ENCODE measurements at places on chromosomes 3 and 15.
A peak's percentile ranks its signal among the peaks of the same experiment; 100 is the strongest.

GRCh38 chr3:138479438-138479863 is 45.0 kb downstream of the ESYT3 start:
- no peak overlapping the region for H3K27ac ChIP-seq
- H3K27me3 ChIP-seq: no peaks in the 10 kb centered on the region

- no peaks in the 10 kb centered on the region for H3K27me3 ChIP-seq
- H3K4me3 ChIP-seq: peak overlapping the region; percentile 10
- peaks cover 2% of the 10 kb centered on the region for H3K4me1 ChIP-seq
- H3K27ac ChIP-seq: no peak overlapping the region
- no peaks in the 10 kb centered on the region for H3K36me3 ChIP-seq
- no peak for DNase-seq
These were observed 11.4 kb upstream of the RAB11A start for GRCh38 chr15:65857718-65858402.

GRCh38 chr3:151076626-151077025 is 8.8 kb upstream of the MED12L start:
- no peak for DNase-seq
- H3K36me3 ChIP-seq: no peaks in the 10 kb centered on the region
- H3K27me3 ChIP-seq: no peaks in the 10 kb centered on the region
- H3K4me1 ChIP-seq: no peaks in the 10 kb centered on the region
- H3K4me3 ChIP-seq: no peak overlapping the region

DNA sequence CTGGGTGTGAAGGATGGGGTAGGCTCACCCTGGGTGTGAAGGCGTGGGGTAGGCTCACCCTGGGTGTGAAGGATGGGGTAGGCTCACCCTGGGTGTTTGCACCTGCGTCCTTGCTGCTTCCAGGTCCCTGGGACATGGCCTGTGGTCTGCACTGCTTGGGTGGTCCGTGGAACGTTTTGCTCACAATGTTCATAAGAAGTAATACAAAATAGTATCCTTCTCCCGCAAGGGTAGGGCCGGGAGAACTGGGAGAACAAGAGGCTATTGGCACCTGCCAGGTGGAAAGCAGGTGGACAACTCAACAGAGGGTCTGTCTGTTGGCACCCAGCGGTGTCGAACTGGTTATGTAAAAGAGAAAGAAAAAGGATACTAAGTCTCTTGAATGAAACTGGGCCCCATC is 17.0 kb upstream of the PCSK6 start:
- no peak overlapping the region for H3K27ac ChIP-seq
- no peaks in the 10 kb centered on the region for H3K36me3 ChIP-seq
- H3K27me3 ChIP-seq: peaks cover 2% of the 10 kb centered on the region
- no peak overlapping the region for H3K4me3 ChIP-seq
- H3K4me1 ChIP-seq: peaks cover 2% of the 10 kb centered on the region

DNA sequence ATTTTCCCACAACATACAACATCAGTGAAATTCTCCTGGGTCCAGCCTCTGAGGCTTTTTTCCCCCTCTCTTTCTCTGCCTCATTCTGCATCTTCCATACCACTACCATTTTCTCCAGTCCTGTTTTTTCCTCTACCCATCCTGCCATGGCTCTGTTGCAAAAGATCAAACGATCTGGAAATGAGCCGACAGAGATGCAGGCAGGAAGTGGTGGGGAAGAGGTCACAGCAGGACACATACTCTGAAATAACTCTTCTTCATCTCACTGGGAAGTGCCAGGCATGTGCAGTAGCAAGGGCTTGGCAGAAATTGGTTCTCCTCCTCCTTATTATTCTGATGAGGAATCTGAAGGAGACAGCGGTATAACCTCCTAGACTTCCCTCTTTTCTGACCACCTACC is 114.3 kb downstream of the CORO2B start:
- DNase-seq: no peak
- H3K4me1 ChIP-seq: peaks cover 11% of the 10 kb centered on the region
- peaks cover 6% of the 10 kb centered on the region for H3K36me3 ChIP-seq
- no peaks in the 10 kb centered on the region for H3K27me3 ChIP-seq
- no peak overlapping the region for H3K27ac ChIP-seq
- H3K4me3 ChIP-seq: no peak overlapping the region

DNA sequence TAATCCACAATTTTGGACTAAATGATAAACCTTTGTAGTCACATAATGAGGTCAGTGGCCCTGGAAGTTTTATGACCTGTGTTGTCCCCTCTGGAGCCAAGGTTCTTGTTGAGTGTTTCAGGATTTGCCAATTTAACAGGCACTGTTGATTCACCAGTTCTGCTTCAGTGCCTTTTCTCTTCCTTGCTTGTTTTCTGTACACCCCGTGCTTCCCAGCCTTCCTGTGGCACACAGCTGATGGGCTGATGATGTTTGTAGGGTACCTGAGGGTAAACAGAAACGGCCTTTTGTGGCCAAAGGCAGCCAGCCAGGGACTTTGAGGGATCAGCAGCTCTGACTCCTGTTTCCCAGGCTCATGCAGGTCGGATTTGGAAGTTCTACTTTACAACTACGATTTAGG is 13.3 kb downstream of the GYG1 start:
- no peaks in the 10 kb centered on the region for H3K36me3 ChIP-seq
- no peaks in the 10 kb centered on the region for H3K4me1 ChIP-seq
- H3K4me3 ChIP-seq: no peak overlapping the region
- H3K27me3 ChIP-seq: no peaks in the 10 kb centered on the region
- DNase-seq: no peak
- no peak overlapping the region for H3K27ac ChIP-seq

GRCh38 chr15:28185148-28185895 is 86.2 kb upstream of the OCA2 start:
- no peaks in the 10 kb centered on the region for H3K36me3 ChIP-seq
- no peak overlapping the region for H3K27ac ChIP-seq
- DNase-seq: no peak
- no peak overlapping the region for H3K4me3 ChIP-seq
- H3K27me3 ChIP-seq: peaks cover 2% of the 10 kb centered on the region
- no peaks in the 10 kb centered on the region for H3K4me1 ChIP-seq

- H3K27ac ChIP-seq: peak overlapping the region; percentile 64
- peaks cover 3% of the 10 kb centered on the region for H3K27me3 ChIP-seq
These were observed 665 bp downstream of the GLB1 start for GRCh38 chr3:33096093-33096868.

- DNase-seq: no peak
- no peak overlapping the region for H3K4me3 ChIP-seq
- H3K36me3 ChIP-seq: no peaks in the 10 kb centered on the region
- H3K4me1 ChIP-seq: no peaks in the 10 kb centered on the region
- H3K27me3 ChIP-seq: peaks cover under 1% of the 10 kb centered on the region
- H3K27ac ChIP-seq: no peak overlapping the region
These were observed 28.5 kb downstream of the ST3GAL6 start for GRCh38 chr3:98791341-98792325.

- H3K36me3 ChIP-seq: peaks cover 9% of the 10 kb centered on the region
- H3K27ac ChIP-seq: no peak overlapping the region
- H3K4me1 ChIP-seq: peaks cover 39% of the 10 kb centered on the region
- no peak for DNase-seq
- peaks cover 7% of the 10 kb centered on the region for H3K27me3 ChIP-seq
- H3K4me3 ChIP-seq: no peak overlapping the region
These were observed 344.3 kb upstream of the UMPS start for GRCh38 chr3:124385996-124386395.

GRCh38 chr15:99090011-99090699 is 14.7 kb upstream of the SYNM start:
- H3K4me3 ChIP-seq: no peak overlapping the region
- H3K4me1 ChIP-seq: peaks cover 6% of the 10 kb centered on the region
- DNase-seq: peak; percentile 38
- no peaks in the 10 kb centered on the region for H3K36me3 ChIP-seq
- no peaks in the 10 kb centered on the region for H3K27me3 ChIP-seq

- H3K27me3 ChIP-seq: peaks cover 2% of the 10 kb centered on the region
- no peak overlapping the region for H3K4me3 ChIP-seq
- no peak for DNase-seq
- H3K27ac ChIP-seq: no peak overlapping the region
These were observed 32.9 kb downstream of the GTF2E1 start for GRCh38 chr3:120775411-120775810.

GRCh38 chr3:74301056-74301455 is 313.4 kb downstream of the CNTN3 start:
- peaks cover 5% of the 10 kb centered on the region for H3K4me1 ChIP-seq
- H3K4me3 ChIP-seq: no peak overlapping the region
- no peak for DNase-seq

GRCh38 chr3:53730576-53730975 is 115.6 kb downstream of the CHDH start:
- peak overlapping the region; percentile 6 for H3K4me3 ChIP-seq
- peaks cover 3% of the 10 kb centered on the region for H3K27me3 ChIP-seq
- H3K36me3 ChIP-seq: no peaks in the 10 kb centered on the region
- H3K4me1 ChIP-seq: peaks cover 24% of the 10 kb centered on the region

GRCh38 chr15:79008659-79009058 is 63.8 kb upstream of the CTSH start:
- no peak for DNase-seq
- H3K4me1 ChIP-seq: no peaks in the 10 kb centered on the region
- H3K36me3 ChIP-seq: no peaks in the 10 kb centered on the region
- H3K27me3 ChIP-seq: no peaks in the 10 kb centered on the region
- H3K4me3 ChIP-seq: no peak overlapping the region

DNA sequence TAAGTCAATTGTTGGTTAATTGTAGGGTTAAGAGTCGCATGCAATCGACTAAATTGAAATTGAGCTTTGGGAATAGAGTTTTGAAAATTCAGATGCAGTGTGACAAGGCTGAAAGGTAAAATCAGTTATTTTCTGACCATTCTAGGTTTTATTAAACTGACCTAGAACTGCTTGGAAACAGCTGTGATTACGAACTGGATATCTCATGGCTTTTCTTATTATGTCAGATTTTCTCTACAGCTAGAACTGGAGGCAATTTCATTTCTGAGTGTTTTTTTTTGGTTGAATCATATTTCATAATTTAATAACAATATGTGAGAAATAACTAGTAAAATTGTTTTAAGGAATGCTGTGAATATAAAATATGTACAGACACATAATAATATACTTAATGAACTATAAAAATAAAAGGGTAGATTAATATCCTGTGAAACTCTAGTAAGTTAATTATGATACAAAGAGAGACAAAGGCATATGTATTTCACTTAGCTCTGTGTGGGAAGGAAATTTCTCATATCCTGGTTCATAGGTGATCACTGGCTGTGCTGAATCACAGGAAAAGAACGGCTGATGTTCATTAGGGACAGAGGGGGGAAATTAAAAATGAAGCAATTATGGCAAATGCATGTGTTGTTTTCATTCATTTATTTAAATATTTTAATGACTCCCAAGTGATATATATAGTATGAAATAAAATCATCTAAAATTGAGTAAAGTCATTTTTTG is 403.2 kb downstream of the ZIC1 start:
- H3K36me3 ChIP-seq: no peaks in the 10 kb centered on the region
- no peaks in the 10 kb centered on the region for H3K4me1 ChIP-seq
- no peak overlapping the region for H3K27ac ChIP-seq
- no peak for DNase-seq
- H3K27me3 ChIP-seq: no peaks in the 10 kb centered on the region

GRCh38 chr3:67472674-67473201 is 181.7 kb downstream of the SUCLG2 start:
- DNase-seq: no peak
- no peak overlapping the region for H3K27ac ChIP-seq
- peaks cover 4% of the 10 kb centered on the region for H3K4me1 ChIP-seq
- no peaks in the 10 kb centered on the region for H3K27me3 ChIP-seq
- no peak overlapping the region for H3K4me3 ChIP-seq
- no peaks in the 10 kb centered on the region for H3K36me3 ChIP-seq

DNA sequence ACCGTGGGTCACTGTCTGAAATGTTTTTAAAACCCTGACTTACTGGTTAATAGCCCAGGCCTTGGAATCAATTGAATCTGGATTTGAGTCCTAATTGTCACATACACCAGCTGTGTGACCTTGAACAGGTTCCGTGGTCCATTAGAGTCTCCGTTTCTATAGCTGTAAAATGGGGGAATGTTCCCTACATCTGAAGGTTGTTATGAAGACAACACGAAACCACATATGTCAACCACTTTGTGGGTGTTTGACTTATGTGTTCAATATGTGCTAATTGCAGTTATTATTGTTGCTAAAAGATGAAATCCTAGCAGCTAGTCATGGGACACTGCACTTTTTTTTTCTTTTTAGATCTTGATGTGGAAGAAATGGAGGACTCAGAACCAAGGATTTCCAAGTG is 35.3 kb downstream of the ZBTB38 start:
- peaks cover 11% of the 10 kb centered on the region for H3K4me1 ChIP-seq
- peaks cover 1% of the 10 kb centered on the region for H3K27me3 ChIP-seq
- DNase-seq: no peak
- H3K4me3 ChIP-seq: no peak overlapping the region

GRCh38 chr15:100250176-100250800 is 91.5 kb downstream of the ADAMTS17 start:
- no peaks in the 10 kb centered on the region for H3K4me1 ChIP-seq
- H3K36me3 ChIP-seq: peaks cover 4% of the 10 kb centered on the region
- H3K27me3 ChIP-seq: no peaks in the 10 kb centered on the region
- H3K27ac ChIP-seq: no peak overlapping the region

DNA sequence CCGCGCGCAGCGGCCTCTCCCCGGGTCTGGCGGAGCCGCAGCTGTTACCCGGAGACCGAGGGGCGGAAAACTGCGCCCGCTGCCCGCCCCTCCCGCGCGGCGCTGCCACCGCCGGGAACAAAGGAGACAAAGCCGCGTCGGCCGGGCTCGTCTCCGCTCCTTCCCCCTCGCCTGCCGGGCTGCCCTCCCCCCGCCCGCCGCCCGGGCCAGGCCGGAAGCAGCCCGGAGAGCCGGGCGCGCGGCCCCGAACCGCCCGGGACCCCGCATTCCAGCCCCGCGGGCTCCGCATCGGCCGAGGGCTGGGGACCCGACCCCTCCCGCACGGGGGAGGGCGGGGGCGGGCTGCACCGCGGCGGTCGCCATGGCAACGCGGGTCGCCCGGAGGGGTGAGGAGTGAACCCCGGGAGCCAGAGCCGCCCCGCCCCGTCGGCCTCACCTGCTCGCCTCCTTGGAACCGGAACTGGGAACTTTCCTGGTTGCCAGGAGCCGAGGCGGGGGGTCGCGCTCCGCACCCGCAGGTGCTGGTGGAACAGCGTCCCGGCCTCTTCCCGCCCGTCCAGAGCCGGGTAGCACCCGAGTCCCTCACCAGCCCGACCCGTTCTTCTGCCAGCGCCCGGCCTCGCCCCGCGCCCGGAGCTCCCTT is 448 bp downstream of the PLXNB1 start:
- peak overlapping the region; percentile 73 for H3K27ac ChIP-seq
- peak overlapping the region; percentile 80 for H3K4me3 ChIP-seq
- peak; percentile 74 for DNase-seq
- peaks cover 16% of the 10 kb centered on the region for H3K4me1 ChIP-seq
- H3K27me3 ChIP-seq: peaks cover 18% of the 10 kb centered on the region

DNA sequence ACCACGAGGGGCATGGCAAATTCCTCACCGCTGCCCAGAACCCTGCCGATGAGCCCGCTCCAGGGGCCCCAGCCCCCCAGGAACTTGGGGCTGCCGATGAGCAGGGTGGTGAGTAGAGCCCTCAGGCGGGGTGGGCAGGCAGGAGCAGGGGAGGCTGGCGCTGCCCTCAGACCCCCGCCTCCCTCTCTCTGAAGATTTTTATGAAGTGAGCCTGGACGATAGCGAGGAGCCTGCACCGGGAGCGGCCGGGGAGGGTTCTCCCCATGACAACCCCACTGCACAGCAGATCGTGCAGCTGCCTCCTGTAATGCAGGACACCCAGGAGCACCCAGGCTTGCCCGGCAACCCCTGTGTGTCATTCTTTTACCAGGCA is 56.7 kb upstream of the UBE2Q2 start:
- H3K4me1 ChIP-seq: no peaks in the 10 kb centered on the region
- H3K36me3 ChIP-seq: no peaks in the 10 kb centered on the region
- H3K27me3 ChIP-seq: peaks cover 3% of the 10 kb centered on the region
- no peak overlapping the region for H3K27ac ChIP-seq
- no peak for DNase-seq

- H3K36me3 ChIP-seq: no peaks in the 10 kb centered on the region
- peaks cover 39% of the 10 kb centered on the region for H3K4me1 ChIP-seq
- H3K27me3 ChIP-seq: no peaks in the 10 kb centered on the region
- H3K4me3 ChIP-seq: peak overlapping the region; percentile 40
- H3K27ac ChIP-seq: peak overlapping the region; percentile 13
These were observed 27.6 kb downstream of the TBC1D2B start for GRCh38 chr15:78049691-78050440.

All from glutamatergic neuron (in vitro differentiated cells).